ENCODE measurements at places on chromosomes 2 and 18.

- no peak for DNase-seq
Observed at GRCh38 chr2:118683460-118683859, 164.0 kb downstream of the EN1 start.

GRCh38 chr2:9015998-9016397 lies 12.5 kb upstream of the MBOAT2 start:
- no peak for DNase-seq

- DNase-seq, result no peak
Observed at GRCh38 chr2:231222318-231223000, 24.0 kb downstream of the ARMC9 start.

GRCh38 chr2:45337481-45337880 lies 273.6 kb downstream of the SRBD1 start:
- no peak for DNase-seq

- no peak for DNase-seq
Observed at GRCh38 chr18:70154591-70155194, 50.8 kb downstream of the RTTN start.

DNA sequence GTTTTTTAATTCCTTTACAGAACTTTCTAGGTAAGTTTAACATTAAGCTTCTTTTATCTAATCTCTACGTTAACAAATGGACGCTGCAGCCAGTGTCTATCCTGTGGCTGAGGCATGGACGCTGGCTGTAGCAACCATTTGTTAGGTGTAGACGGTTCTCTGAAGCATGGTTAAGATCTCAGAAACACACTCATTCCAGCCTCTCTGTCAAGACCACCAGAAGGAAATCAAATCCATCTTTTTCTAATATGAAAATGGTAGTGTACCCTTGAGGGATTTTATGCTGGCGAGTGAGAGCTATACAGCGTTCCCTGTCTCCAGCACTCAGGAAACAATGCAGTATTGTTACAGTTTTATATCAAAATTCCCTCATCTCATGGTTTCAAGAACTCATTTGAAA lies 78.0 kb downstream of the DTNB start:
- no peak for DNase-seq

GRCh38 chr2:194730266-194730665 lies 926.8 kb upstream of the SLC39A10 start:
- no peak for DNase-seq

DNA sequence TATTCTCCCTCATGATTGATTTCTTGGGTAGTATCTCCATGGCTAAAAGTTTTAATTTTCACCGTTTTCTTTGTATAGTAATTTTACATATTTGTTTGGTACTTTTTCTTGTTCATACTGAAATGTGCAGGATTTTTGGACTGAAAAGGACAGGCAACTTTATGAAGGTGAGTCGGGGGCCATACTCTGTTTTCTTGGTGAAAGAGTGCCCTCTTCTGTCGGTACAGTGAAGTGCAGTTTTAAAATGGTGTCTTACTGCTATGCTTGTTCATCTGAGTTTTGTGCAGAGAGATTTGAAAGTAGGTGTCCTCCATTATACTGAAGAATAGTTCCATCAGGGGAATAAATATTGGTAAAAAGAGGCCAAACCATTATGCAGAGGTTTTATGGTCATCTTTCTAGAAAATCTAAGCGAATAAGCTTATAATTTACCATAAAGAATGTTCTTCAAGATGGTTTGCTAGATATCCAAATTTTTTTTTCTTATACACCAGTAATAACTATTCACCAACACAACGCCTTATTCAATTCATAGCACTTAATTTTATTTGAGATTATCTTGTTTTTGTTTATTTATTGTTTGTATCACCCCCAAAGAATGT lies 8.7 kb upstream of the SERPINB13 start:
- no peak for DNase-seq

DNA sequence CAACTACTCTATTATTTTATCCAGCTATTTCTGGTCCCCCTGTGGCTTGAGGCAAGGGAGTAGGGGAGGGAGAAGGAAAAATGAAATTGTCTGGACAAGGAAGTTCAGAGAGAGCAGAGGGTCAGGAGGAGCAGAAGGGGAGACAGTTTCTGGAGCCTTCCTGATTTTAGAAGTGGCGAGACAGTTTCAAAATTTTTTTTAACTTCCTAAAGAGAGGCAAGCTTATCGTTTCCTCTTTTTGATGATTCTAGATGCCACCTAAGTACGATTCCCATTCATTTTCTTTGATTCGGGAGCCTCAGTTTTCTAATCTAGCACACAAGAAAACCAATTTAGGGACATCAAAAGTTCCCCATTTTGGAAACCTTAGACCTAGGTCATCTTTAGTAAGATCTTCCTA lies 96.9 kb upstream of the B3GNT2 start:
- DNase-seq, result no peak

GRCh38 chr2:129847043-129847442 lies 132.4 kb upstream of the RAB6C start:
- no peak for DNase-seq

- DNase-seq, result no peak
Observed at GRCh38 chr2:234290671-234291070, 206.2 kb downstream of the ARL4C start.

GRCh38 chr2:179037807-179038206 lies 12.1 kb downstream of the CCDC141 start:
- DNase-seq, result no peak

DNA sequence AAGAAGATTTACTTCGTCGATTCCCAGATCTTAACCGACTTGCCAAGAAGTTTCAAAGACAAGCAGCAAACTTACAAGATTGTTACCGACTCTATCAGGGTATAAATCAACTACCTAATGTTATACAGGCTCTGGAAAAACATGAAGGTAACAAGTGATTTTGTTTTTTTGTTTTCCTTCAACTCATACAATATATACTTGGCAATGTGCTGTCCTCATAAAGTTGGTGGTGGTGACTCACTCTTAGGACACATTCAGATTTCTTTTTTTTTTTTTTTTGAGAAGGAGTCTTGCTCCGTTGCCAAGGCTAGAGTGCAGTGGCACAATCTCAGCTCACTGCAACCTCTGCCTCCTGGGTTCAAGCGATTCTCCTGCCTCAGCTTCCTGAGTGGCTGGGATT lies 26.8 kb downstream of the MSH2 start:
- no peak for DNase-seq
